NCI-H2171 (cell line): ENCODE measurements at places on chromosomes 1 and 21.

GRCh38 chr1:31639543-31639942 lies 5.1 kb downstream of the PEF1 start:
- no peak for DNase-seq

DNA sequence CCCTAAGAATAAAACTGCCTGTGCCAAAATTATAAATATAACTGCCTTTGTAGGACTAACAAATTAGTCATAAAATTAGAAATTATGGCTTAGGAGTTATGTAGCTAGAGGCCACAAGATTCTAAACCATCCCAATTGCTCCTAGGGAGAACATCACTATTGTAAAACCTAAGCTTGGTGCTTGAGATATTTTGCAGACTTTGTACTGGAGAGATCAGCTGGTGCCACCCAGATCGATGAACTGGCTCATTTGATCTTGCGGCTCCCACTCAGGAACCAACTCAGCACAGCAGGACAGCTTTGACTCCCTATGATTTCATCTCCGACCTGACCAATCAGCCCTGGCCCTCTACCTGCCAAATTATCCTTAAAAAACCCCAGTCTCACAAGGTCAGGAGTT lies 30.6 kb downstream of the HHAT start:
- DNase-seq, result no peak

- DNase-seq, result no peak
Observed at GRCh38 chr1:232686346-232686745, 56.4 kb upstream of the SIPA1L2 start.

DNA sequence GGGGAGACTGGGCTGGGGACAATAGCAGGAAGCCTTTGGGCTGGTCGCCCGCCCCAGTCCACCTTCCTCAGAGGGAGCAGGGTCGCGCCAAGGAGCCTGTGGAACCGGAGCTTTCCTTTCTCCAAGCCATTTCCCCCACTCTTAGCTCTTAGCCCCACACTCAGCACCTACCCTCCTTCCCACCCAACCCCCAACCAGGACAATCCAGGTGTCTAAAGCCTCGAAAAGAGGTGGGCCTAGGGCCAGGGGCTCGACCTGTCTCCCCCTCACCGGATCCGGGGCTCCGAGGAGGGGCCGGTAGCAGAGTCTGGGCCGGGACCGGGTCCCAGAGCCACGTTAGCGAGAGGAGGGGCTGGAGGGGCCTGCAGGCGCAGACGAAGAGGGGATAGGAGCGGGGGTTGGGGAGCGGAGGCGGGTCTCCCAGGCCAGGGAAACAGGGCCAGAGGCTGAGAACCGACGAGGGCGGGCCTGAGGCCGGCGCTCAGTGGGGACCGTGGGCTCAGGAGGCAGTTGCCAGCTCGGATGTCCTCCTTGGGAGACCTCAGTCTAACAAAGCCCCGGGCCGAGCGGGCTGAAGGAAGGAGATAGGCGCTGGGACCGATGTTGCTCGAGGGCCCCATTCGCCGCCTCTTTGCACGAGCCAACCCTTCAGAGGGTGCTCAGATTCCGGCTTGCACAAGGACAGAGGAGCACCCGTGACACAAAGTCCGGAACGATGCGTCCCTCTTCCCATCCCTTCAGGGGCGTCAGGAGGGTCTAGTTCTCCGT lies 943 bp downstream of the SEMA6C start:
- no peak for DNase-seq

- DNase-seq, result no peak
Observed at GRCh38 chr21:45370575-45370974, 34.4 kb upstream of the COL18A1 start.

DNA sequence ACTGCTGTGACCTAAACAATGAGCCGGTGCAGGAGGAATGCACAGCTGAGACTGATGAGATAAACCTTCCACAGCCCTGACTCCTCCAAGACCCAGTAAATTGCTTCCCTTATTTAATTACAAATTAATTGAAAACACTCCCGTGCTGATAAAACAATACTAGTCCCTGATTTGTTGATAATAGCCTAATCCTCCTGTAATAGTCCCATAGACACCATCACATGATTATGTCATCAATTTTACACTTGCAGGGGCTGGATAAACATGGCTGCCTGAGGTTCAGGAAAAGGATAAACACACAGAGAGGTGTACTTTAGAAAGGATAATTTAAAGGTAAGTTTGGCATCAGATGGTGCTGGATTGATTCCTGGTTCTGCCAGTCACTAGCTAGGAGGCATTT lies 84.6 kb upstream of the SPAG17 start:
- DNase-seq, result no peak

DNA sequence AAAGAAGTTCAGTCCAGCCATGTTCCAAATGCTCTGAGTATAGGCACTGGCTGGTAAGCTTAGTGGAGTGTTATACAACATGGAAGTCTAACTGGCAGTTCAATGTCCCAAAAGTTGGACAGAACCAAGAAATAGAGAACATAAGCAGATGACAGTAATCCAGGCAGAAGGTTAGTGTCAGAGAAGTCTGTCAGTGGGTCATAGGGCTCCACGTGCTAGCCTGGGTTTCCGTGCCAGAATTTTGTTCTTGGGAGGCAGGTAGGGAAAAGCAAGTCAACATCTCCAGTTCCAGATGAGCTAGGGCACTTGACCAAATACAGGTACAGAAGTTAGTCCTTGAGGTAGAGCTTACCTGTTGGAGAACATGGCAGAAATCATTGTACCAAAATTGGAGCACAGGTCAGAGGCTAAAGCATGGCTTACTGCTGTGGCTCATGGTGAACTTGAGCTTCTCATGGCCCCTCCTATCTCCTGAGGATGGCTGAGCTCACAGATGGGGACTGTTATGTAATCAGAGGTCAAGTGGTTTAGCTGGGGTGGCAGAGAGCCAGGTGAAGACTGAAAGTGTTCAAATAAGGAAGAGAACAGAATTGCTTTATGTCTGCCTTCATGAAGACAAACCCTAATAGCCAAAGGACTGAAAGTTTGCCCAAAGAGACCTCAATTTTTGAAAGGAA lies 170.8 kb downstream of the NFIA start:
- peak; percentile 84 for DNase-seq

DNA sequence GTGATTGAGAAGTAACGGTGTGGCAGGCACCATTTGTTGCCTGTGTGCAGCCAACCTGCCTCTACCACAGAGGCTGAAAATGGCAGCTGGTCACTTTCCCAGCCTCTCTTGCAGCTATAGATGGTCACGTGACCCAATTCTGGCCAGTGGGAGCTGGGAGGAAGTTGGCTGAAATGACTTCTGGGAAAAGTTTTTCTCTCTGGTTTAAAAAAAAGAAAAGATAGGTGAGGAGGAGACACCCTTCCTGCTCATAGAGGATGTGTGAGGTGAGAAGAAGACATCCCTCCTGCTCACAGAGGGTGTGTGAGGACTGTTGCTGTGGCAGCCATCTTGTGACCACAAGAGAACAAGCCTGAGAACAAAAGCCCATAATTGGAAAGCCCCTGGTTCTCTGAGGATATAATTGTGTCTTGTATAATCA lies 122.8 kb downstream of the SYF2 start:
- DNase-seq, result no peak

DNA sequence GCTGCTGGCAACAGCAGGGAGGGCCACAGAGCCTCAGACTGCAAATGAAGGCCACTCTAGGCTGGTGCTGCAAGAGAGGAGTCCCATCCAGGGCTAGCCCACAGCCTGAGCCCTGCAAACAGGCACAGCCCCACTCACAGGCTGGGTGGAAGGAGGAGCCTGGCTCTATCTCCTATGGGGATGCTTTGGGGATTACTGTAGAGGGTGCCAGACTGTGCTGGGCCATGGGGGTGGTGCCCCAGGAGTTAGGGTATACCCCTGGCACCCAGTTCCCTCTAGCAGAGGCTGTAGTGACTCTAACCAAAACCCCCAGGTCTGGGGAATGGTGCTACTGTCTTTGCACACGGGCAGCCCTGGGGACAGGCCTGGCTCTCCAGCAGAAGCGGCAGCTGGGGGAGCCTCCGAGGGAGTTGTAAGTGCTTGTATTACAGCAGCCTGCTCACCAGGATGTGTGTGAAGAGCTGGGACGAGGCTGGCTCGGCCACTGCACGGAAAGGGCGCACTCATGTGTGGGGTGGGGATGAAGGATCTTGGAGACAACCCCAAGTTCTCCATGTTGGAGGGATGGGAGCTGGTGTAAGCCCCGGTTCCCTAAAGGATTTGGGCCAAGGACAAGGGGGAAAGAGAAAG lies 23.4 kb upstream of the EVA1B start:
- DNase-seq, result no peak

DNA sequence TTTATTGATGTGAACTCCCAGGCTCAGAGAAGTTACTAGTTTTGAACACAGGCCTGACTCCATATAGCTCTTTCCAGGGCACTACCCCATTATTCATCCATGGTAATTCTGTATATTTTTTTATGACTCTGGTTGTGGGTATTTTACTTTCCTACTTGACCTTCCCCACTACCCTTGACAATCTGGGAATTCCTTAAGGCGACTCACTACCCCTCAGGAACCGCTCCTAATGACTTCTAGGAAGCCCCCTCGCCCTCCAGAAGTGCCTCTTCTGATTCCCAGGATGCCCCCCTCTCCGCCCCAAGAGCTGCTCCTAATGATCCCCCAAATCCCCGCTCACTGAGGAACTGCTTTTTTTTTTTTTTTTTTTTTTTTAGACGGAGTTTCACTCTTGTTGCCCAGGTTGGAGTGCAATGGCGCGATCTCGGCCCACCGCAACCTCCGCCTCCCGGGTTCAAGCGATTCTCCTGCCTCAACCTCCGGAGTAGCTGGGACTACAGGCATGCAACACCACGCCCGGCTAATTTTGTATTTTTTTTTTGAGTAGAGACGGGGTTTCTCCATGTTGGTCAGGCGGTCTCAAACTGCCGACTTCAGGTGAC lies 972 bp upstream of the KDM4A start:
- no peak for DNase-seq

GRCh38 chr1:30427545-30427944 lies 295.8 kb downstream of the MATN1 start:
- DNase-seq, result no peak

DNA sequence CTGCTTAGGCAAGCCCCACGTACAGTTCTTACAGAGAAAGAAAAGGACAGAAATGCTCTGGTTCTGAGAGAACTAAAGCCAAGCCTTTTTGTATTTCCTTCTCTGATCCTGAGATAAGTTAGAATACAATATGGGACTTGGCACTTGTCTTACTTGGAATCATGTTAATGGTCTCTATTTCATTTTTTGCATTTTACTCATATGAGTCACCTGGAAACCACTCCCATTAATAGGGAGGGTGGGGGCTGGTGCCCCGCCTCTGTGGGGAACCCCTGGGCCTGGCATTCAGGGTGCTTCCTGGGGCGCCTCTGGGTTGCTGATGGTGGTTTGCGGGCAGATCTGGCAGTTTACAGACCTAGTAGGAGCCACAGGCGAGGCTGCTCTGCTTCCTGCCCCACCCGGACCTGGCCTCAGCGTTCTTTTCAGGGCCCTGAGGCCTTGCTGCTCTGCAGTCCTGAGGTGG lies 26.7 kb downstream of the TSPAN2 start:
- DNase-seq, result no peak

DNA sequence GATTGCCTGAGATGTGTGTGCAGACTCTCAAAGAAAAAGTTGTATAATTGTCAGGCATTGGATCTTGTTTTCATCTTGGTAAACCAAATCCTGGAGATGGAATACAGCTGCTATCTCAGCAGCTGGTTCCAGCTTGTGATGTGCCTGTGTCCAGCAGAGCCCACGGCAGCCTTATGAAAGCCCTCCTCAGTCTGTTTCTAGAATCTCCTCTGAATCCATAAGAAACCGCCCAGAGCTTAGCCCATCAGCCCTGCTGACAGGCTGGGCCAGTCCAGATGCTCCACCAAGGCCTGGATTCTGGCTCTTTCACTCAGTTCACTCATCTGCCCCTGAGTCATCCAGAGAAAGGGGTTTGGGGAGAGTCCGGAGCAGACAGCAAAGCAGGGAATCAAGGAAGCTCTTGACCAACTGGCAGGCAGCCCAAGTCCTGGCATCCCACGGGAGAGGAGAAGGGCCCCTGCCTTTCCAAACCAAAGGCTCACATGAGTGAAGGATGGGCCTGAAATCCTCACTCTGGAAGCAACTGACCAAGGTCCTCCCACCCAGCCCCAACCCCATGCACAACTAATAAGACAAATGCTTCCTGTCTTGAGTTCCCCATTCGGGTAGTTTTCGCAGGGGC lies 45.7 kb downstream of the NAV1 start:
- no peak for DNase-seq

- no peak for DNase-seq
Observed at GRCh38 chr1:163596541-163597258, 274.9 kb downstream of the NUF2 start.

DNA sequence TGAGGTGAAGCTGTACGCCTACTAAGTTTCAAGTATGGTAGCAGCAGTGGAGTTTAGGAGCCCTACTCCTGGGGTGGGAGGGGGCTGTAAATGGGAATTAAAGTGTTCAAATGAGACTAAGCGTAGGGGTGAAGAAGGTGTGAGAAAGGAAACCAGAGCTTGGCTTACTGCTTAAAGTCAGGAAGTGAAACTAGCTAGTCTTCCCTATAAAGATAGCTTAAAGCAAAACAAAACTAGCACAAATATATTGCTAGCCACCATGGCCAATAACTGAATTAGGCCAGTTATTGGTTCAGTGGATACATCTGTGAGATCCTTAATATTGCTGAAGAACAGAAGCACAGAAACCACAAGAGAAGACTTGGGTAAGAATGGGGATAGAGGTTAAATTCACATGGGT lies 492.2 kb upstream of the PKN2 start:
- DNase-seq, result no peak

DNA sequence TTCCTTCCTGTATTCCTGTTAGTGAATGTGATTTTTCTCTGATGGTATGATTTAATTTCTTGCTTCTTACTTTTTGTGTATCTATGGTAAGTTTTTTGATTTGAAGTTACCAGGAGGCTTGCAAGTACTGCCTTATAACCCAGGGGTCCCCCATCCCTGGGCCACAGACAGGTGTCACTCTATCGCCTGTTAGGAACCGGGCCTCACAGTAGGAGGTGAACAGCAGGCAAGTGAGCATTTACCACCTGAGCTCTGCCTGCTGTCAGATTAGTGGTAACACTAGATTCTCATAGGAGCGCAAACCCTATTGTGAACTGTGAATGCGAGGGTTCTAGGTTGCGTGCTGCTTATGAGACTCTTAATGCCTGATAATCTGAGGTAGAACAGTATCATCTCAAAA lies 143.3 kb downstream of the RPS6KC1 start:
- DNase-seq, result peak; percentile 26

GRCh38 chr1:212212906-212213305 lies 72.3 kb upstream of the PPP2R5A start:
- no peak for DNase-seq

DNA sequence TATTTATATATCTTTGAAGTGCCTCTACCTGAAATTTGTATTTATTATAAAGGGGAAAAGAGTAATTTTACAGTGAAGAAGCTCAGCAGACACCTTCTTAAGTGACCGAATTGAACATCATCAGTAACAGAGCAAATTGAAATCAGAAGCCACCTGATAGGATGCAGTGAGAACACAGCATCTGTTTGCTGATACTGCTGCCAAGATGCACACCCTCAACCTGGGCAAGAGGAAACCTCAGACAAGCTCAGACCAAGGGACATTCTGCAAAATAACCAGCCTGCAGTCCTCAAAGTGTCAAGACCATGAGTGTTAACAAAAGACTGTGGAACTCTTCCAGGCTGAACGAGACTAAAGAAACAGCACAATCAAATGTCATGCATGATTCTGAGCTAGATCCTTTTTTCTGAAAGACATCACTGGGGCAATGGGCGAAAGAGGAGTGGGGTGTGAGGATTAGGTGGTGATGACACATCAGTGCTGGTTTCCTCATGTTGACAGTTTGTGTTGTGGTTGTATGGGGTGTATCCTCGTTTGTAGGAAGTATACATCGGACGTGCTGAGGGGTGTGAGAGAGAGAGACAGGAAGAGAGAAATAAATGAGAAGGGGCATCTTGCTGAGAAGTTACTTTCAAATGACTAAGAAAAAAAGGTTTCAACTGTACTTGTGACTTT lies 103.7 kb downstream of the ABCA4 start:
- DNase-seq, result no peak
